ENCODE measurements at places on chromosomes 11 and 22. TPM values are rescaled to one million over a fixed set of nuclear protein-coding genes. Genes with fewer than 3 reads are reported as not detected.

- no peak for DNase-seq
Observed at GRCh38 chr11:123062892-123063825, 1.2 kb upstream of the HSPA8 start.

GRCh38 chr11:72927380-72927779 lies 113.2 kb downstream of the ATG16L2 start:
- no peak for DNase-seq

The MMP13 gene
- polyA plus RNA-seq: 0.10 TPM

The CLTCL1 gene
- polyA plus RNA-seq: 29.9 TPM

- DNase-seq: no peak
Observed at GRCh38 chr22:19811811-19812771, 42.6 kb downstream of the GNB1L start.

DNA sequence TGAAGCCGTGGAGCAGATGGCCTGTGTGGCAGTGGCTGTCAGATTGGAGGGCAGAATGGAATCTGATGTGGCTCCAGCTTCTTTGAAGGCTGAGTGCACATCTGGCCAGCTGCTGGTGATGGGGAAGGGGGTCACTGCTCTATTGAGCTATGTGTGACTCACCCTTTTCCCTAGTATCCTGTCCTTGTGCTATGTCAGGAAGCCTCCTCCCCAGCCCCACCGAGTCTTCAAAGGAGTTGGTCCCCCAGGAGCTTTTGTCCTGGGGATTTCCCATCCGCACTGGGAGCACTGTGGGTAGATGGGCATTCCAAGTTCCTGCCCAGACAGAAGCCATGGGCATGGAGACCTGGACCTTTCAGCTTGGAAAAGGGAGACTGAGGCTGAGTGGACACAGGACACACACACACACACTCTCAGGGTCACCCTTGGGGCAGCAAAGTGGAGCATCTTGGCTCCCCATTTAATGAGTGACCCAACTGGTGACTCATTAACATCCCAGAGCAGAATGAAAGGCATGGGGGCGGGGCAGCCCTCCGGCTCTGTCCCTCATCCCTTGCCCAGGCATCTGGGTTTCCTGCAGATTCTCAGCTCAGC lies 3.3 kb downstream of the SERPINH1 start:
- DNase-seq: no peak

DNA sequence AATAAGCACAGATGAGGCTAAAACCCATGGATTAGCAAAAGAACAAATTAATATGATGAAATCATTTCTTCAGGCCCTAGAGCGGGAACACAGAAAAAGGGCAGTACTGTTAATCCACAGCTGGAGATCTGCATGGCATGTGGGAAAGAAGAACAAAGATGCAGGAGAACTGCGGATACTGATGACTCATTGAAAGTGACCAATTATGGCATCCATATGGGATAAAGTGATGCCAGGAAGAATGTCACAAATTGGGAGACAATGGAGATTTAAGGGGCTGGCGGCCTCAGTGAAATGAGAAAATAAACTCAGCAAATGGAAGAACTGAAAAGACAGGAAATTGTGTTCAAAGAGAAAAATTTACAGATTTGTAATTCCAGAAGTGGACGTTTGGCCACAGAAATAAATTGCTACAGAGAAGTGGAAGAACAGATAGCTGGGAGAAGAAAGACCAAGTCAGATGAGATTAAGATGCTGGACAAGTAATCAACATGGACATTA lies 39.4 kb downstream of the SIK3 start:
- no peak for DNase-seq

DNA sequence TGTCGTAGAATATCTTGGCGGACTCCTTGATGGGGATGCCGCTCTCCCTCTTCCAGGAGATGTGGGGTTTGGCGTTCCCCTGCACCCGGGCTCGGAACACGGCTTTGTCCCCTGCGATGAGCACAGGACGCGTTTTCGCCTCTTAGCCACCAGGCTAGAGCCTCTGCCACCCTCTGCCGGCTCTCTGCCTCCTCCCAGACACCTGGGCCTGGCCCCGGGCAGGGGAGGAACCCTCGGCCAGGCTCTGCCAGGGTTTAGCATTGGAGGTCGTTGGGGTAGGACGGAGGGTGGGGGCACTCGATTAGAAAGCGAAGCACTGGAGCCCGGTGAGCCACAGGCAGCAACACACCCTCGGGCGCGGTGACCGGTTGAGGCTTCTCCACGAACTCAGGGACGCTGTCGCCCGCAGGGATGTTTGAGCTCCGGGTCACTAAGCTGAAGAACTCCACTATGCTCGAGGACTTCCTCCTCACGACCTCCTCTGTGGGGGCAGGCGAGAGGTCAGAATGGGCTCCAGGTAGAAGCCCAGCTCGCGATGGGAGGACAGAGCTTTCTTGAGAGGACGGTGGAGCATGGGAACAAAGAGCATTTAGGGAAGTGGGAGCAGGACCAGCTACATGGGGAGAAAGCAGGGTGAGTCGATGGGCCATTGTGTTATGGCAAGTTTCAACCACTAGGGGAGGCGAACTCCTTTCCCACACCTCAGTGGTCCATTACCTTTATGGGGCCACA lies 4.3 kb downstream of the IGSF22 start:
- no peak for DNase-seq

DNA sequence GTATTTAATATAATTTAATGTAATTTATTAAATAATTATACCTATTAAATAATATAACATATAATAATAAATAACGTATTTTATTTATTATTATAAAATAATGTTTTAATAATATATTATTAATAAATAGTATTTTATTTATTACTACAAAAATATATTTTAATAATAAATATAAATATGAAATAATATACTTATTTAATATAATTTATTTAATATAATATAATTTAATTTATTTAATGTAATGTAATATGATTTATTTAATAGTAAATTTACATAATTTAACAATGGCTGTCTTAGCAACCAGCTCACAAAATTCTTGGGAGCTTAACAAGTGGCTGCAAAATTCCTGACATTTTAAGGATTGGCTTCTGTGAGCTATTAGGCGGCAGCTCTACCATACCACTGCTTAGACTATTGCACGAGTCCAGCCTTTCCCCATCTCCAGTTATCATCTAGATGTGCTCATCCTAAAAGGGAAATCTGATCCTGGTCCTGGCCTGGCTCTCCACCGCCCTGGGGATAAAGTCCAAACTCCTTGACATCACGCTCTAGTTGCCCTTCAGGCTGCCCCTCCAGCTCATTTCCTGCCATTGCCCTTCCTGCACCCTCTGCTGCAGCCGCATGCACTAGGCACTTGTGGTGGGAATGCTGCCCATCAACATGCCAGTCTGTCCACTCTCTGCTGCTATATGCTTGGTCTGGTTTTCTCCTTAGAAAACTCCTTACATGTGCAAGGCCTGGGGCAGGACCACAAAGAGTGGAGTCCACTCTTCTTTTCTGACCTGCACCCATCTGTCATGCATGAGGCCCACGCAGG lies 9.8 kb downstream of the MMP20 start:
- DNase-seq: no peak

- no peak for DNase-seq
Observed at GRCh38 chr11:43925063-43925931, 17.1 kb upstream of the C11orf96 start.

The PGM2L1 gene
- 5.4 TPM for polyA plus RNA-seq

GRCh38 chr11:96012086-96012824 lies 88.3 kb upstream of the MTMR2 start:
- DNase-seq: no peak

GRCh38 chr11:78645226-78646202 lies 70.8 kb upstream of the NARS2 start:
- no peak for DNase-seq

DNA sequence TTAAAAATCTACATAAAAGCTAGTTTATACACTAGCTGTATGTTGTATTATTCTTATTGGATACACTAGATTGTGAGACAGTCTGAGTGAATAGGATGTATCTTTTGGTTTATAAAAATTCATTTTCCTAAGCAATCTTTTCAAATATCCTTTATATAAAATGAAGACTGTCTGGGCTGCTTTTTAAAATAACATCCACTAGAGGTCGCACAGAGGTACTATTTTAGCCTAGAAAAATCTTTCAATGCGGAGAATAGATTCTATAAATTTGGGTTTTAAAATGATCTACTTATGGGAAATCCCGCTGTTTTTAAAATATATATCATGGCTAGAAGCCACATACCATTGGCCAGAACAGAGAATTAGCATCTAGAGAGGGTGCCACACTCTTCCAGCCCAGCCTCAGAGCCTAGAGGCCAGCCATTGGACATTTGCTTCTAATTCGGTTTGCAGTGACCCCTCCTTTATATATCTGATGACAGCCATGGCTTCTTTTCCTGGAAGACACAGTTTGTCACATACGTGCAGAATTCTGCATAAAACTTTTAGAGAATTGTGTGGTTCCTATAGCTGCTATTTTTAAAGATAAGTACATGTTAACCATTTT lies 7.3 kb downstream of the C11orf97 start:
- no peak for DNase-seq

The FXYD2 gene
- polyA plus RNA-seq: 1.5 TPM

GRCh38 chr11:86696451-86696850 lies 24.0 kb upstream of the ME3 start:
- DNase-seq: no peak

The KCNQ1 gene
- 2.1 TPM for polyA plus RNA-seq

The ASRGL1 gene
- 3.4 TPM for polyA plus RNA-seq

DNA sequence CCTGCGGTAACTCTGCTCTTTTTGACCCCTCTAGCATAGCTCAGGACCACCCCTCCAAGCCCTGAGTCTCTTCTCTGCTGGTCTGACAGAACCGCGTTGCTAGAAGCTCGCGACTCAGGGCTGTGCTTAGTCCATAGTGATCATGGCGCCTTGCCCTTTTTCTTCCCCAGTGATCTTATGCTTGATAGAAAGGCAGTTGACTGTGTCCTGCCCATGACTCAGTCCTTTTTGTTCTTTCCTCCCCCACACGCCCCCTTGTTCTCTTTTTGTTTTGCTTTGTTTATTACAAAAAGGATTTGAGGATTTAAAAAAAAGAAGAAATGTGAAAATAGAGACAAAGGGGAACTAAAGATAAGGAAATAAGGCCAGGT lies 17.5 kb downstream of the IL17RA start:
- DNase-seq: no peak

GRCh38 chr11:70643642-70644041 lies 245.3 kb downstream of the CTTN start:
- no peak for DNase-seq

GRCh38 chr11:13168271-13168670 lies 109.3 kb upstream of the BMAL1 start:
- DNase-seq: no peak

- no peak for DNase-seq
Observed at GRCh38 chr22:31490496-31490925, 869 bp upstream of the EIF4ENIF1 start.

The CYP2D6 gene
- 1.2 TPM for polyA plus RNA-seq

GRCh38 chr22:19674129-19674928 lies 40.0 kb upstream of the SEPTIN5 start:
- no peak for DNase-seq

The TBX10 gene
- polyA plus RNA-seq: not detected

The CCDC73 gene
- 0.05 TPM for polyA plus RNA-seq

The DYNC2H1 gene
- polyA plus RNA-seq: 10.1 TPM
